ENCODE measurements at places on chromosomes 3 and 15.
A peak's percentile ranks its signal among the peaks of the same experiment; 100 is the strongest.

GRCh38 chr3:42802876-42803413 lies 1.3 kb downstream of the HIGD1A start:
- no peak for DNase-seq

DNA sequence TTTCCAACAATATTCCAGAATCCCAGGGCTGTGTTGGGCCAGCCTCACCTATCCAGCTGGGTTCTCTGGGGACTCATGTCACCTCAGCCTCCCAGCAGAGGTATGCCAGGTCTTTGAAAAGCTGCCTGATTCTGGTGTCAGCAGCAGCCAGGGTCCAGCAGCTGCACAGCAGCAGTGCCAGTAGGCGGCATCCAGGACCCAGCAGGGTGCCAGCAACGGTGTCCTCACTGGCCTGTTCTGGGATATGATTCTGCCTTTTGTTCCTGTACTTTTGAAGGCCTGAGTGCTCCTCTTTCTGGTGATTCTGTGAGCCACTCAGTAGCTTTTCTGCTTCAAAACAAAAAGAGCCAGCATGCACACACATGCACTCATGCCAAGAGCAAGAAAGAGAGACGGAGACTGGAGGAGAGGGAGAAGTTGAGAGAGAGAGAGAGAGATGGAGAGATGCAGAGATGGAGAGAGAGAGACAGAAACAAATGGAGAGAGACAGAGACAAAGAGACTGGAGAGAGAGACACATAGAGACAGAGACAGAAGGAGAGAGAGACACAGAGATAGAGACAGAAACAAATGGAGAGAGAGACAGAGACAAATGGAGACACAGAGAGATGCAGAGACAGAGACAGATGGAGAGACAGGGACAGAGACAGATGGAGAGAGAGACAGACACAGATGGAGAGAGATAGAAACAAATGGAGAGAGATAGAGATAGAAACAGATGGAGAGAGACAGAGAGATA lies 205.7 kb downstream of the UACA start:
- DNase-seq, result no peak

GRCh38 chr15:42064271-42064670 lies 30.1 kb downstream of the PLA2G4D start:
- no peak for DNase-seq

DNA sequence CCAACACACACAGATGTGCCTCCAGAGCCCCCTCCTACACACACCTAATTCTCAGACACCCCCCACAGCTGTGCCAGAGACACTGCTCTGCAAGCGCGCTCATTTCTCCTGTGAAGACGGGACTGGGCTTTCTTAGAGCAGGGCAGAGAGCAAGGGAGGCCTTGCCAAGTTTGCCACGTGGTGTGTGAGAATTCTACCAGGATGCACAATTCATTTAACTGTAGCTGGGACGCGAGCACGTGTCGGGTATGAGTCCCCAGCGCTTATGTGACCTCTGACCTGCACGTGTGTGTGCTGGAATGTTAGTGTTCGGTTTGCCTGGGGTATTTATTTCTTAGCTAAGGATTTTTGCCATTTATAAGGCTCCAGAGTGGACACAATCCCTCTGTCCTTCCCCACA lies 37.0 kb downstream of the FEM1B start:
- DNase-seq, result no peak

DNA sequence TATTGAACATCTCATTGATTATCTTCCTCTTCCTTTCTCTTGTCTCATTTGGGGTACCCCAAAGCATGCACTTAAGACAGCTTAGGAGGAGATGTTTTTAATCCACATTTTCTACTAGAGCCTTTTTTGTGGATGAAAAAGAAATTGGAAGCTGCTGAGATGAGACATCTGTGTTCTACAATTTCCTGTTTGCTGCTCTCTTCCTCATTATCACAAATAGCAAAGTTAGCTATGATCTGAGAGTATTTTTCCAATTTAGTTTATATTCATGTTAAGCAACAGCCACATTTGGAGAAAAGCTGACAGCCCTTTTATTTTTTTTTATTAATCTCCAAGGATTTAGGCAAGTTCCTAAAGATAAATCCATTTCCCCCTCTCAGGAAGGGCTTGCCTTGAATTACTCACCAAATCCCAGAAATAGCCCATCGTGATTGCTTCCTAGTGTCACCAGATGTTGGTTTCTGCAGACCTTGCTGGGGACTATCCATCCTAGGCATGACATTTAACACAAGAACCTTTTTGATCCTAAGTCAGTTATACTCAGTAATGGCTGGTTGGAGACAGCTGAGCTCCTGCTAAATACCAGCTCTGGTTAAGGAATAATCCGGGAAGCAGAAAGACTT lies 70.8 kb upstream of the FILIP1L start:
- DNase-seq, result no peak

GRCh38 chr15:75213768-75214221 lies 12.1 kb downstream of the C15orf39 start:
- no peak for DNase-seq

- DNase-seq, result no peak
These were observed 23.1 kb downstream of the EEFSEC start for GRCh38 chr3:128176276-128176833.

- no peak for DNase-seq
These were observed 8.5 kb upstream of the UBXN7 start for GRCh38 chr3:196440696-196441095.

DNA sequence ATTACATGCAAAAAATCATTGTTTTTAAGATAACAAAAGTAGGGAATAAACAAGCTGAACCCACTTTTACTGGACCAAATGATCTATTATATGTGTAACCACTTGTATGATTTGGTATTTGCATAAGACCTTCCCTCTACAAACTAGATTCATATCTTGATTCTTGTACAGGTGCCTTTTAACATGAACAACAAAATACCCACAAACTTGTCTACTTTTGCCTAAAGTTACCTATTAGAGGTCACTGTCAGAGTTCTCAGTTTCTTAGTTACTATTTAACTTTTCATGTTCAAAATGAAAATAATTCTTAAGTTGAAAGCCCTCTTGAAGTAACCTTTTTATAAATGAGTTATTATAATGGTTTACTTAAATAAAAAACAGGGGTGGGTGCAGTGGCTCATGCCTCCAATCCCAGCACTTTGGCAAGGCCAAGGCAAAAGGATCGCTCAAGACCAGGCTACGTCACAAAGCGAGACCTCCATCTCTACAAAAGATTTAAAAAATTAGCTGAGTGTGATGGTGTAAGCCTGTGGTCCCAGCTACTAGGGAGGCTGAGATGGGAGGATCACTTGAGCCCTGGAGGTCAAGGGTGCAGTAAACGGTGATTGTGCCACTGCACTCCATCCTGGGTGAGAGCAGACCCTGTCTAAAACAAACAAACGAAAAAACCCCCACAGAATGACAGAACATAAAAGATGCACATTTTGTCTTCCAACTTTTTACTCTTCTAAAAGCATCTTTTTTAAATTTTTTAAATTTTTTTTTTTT lies 16.0 kb downstream of the ACTR8 start:
- no peak for DNase-seq

DNA sequence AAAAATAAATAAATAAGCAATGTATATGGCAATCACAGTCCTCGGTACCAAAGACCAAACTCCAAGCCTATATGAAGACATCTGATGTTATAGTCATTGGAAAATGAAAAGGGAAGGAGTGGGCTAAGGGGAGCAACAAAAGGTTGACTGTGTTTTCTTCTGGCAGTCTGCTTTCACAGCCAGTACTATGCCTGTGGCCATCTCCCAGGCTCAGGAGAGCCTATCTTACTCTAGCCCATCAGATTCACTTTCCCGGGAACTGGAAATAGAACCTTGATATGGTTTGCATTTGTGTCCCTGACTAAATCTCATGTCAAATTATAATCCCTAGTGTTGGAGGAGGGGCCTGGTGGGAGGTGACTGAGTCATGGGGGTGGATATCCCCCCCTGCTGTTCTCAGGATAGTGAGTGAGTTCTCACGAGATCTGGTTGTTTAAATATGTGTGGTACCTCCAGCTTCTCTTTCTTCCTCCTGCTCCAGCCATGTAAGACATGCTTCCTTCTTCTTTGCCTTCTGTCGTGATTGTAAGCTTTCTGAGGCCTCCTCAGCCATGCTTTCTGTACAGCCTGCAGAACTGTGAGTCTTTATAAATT lies 105.3 kb downstream of the PLCH1 start:
- no peak for DNase-seq

GRCh38 chr3:176814285-176814684 lies 383.0 kb downstream of the TBL1XR1 start:
- DNase-seq, result no peak

- no peak for DNase-seq
These were observed 358.9 kb downstream of the PLCL2 start for GRCh38 chr3:17243621-17244020.

- DNase-seq, result no peak
These were observed 226.6 kb upstream of the ROBO1 start for GRCh38 chr3:79994397-79994796.

DNA sequence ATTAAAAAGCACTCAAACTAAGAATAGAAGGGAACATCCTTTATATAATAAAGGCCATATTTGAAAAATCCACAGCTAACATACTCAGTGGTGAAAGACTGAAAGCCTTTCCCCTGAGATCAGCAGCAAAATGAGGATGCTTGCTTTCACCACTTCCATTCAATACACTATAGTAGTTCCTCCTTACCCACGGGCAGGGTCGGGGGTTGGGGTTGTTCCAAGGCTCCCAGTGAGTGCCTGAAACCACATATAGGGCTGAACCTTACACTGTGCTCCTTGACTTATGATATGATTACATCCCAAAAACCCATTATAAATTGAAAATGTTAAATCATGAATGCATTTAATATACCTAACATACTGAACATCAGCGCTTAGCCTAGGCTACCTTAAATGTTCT lies 37.7 kb downstream of the ALDH1L1 start:
- no peak for DNase-seq

GRCh38 chr3:178434206-178434805 lies 101.9 kb upstream of the KCNMB2 start:
- peak; percentile 30 for DNase-seq

- DNase-seq, result no peak
These were observed 81.5 kb downstream of the BBX start for GRCh38 chr3:107604057-107604822.

- DNase-seq, result no peak
These were observed 63.2 kb upstream of the RASGRP1 start for GRCh38 chr15:38627689-38628277.

GRCh38 chr15:100220058-100220768 lies 121.6 kb downstream of the ADAMTS17 start:
- no peak for DNase-seq
